Activated naive CD4-positive, alpha-beta T cell treated with anti-CD3 and anti-CD28 coated beads, Interleukin-2, amount 50 U/mL, for 16 hours (primary cell): ENCODE measurements at places on chromosomes 3 and 15.

GRCh38 chr3:14248477-14248848 lies 69.8 kb downstream of the LSM3 start:
- DNase-seq = no peak

GRCh38 chr3:196193736-196194541 lies 17.3 kb downstream of the ZDHHC19 start:
- no peak for DNase-seq

DNA sequence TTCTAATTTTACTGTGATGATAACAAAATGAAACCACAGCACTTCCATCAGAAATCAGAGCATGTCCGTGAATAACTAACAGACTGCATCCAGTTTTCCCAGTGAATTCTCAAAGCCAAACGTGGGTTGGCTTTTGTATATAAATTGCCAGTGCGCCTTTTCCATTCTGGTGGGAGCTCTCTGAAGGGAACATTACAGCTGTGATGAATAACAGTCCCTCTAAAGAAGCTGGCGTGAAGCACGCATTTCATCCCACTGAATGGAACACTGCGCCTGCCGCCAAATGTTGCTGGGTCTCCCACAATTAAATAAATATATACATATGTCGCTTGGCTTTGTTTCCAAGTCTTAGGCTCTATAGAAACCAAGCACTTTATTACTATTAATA lies 113.0 kb upstream of the PFN2 start:
- DNase-seq = no peak

- no peak for DNase-seq
Measured at GRCh38 chr15:98226578-98226977, 266.1 kb downstream of the ARRDC4 start.

GRCh38 chr3:108780235-108780634 lies 23.0 kb upstream of the RETNLB start:
- DNase-seq = peak; percentile 21

GRCh38 chr15:75349851-75350588 lies 3.2 kb downstream of the NEIL1 start:
- peak; percentile 32 for DNase-seq

DNA sequence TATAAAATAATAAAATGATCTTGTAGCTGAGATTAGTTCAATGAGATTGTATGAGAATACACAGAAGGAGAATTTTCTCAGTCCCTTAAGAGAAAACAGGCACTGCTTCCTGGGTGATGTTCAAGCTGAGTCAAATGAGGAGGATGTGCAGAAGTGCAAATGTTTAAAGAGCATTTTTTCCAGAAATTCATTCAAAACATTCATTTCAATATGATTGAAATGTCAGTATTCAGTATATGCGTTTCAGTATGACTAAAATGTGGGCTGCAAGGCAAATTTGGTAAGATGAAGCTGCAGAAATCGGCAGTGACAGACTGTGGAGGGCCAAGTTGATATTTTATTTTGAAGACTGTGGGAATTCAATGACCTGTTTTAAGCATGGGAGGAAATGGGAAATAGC lies 19.3 kb upstream of the PYDC2 start:
- no peak for DNase-seq

DNA sequence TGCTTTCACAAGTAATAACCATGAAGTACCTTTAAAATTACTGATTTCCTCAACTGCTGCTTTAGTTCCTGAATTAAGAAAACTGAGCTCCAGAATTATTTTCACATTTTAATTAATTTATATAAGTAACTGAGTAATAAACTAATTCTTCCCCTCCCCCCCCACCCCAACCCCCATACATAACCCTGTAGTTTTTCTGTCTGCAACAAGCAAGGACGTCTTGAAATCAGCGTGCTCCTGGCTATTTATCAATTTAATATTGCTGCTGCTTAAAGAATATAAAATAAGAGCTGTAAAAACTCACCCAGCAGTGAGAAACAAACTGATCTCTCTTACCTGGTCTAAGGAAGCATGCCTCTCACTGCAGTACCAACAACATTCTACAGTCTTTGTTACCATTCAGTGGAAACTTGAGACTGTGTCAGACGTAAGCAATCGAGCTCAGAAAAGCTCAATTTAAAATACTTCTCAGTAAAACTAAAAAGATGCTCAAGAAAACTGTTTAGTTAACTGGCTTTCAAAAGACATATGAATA lies 121.0 kb downstream of the TFDP2 start:
- DNase-seq = no peak

DNA sequence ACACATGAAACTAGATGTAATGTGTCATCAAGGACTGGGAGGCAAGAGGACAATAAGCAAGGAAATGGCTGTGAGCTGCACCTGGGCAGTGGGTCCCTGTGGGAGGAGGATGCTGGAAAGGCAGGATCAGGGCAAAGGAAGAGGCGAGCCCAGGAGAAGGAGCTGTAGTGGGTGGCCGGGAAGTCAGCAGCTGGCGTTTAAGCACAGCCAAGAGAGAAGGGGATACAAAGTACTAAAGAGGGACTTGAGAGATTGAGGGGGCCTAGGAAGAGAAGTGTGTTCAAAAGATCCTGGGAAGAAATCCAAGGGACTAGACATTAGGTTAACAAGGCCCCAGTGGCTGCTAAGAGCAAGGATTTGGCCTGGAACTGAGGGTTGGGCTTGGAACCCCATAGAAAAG lies 188.5 kb upstream of the SLC24A5 start:
- no peak for DNase-seq

- no peak for DNase-seq
Measured at GRCh38 chr15:49382394-49382793, 40.6 kb upstream of the FGF7 start.
